ENCODE measurements at places on chromosomes 3 and 15.
A peak's percentile ranks its signal among the peaks of the same experiment; 100 is the strongest.

- DNase-seq: no peak
Observed at GRCh38 chr15:40844696-40845030, 815 bp downstream of the SPINT1 start.

- no peak for DNase-seq
Observed at GRCh38 chr3:189995129-189995528, 125.6 kb downstream of the P3H2 start.

DNA sequence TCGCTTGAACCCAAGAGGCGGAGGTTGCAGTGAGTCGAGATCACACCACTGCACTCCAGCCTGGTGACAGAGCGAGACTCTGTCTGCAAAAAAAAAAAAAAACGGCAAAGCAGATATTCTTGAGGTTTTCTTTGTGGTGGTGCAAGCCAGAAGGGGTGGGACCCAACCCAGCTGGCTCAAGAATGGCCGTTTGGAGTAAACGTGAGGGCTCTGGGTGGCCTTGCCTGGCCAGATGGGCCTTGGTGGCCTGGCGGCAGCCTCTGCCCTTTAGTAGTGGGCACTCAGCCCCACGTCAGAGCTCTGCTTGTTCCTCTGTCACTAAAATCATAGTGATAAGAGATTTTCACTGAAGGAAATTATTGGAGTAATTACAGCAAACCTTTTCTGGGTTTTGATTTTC lies 50.5 kb downstream of the ATP1B3 start:
- no peak for DNase-seq

- DNase-seq: no peak
Observed at GRCh38 chr3:150905339-150905738, at the start of gene MINDY4B. Gene MINDY4B, minus strand, starts transcription at chr3:150905439. Its CDS starts 0 bp downstream, at chr3:150905439.

DNA sequence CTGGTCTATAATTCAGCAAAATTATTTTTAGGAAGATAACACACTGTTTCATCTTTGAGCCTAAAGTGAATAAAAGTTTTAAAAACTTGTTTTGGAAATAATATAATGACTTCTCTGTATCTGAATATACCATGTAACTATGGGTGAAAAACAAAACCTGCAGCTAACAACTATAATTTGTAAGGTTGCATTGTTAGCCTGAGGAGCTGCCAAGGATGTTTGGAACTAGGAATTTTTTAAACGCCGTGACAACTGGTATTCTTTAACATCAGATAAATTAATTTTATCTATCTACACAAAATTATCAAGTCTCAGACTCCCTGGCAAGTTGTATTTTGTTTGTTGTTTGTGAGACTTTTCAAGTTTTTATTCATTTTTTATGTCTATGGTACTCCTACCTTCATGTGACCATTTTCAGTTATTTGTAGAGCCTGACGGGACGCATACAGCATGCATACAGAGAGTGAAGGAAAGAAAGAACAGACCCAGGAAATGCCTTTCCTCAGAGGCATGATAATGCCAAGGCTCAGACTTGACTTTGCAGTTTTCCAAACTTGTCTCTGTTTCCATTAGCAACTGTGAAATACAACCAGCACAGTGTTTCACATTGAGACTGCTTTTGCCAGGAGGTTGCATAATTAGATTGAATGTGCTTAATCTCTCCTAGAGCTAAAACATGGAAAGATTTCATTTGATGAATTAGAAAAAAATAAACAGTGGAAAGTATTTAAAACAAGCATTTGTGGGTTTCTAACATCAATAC lies 60.8 kb upstream of the ARHGEF26 start:
- peak; percentile 27 for DNase-seq

GRCh38 chr3:16419640-16420241 lies 93.8 kb downstream of the RFTN1 start:
- DNase-seq: peak; percentile 26

DNA sequence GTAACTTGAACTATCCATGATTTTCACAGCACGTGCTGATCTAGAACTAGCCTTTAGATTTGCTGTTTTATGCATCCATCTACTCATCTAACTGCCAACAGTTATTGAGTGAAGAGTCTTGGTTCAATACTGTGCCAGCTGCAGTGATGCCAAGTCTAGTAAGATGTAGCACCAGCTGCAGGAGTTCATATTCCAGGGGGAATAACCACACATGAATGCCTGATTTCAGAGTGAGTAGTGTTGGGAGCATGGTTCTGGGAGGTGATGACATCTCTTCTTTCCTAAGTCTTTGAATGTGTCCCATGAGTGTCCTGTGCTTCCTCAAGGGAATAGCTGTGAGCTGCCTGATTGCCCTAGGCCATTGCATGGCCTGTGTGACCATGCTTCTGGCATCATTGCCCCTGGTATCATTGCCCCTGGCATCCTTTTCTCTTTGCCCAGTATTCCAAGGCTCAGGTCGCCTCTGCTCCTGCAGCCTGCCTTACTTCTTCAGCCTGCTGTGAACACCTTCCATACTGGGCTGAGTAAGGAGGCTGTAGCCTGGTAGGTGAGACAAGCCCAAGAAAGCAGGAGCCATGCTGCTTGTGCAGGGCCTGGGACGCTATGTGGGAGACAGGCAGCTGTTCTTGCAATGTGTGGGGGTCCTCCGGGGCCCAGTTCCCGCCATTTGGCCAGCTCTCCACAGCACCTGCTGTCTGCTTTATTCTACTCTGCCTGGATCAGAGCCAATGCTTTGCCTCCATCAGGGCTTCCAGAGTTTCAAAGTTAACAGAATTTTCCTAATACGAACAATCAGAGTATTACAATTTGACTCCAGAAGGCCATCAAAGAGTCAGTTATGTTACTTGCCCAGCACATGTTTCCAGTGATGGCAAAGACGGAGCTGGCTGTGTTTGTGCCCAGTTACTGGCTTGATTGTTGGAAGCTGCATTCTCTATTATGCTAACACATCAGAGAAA lies 73.2 kb downstream of the CLSTN2 start:
- no peak for DNase-seq

GRCh38 chr15:31957581-31957980 lies 72.7 kb upstream of the CHRNA7 start:
- DNase-seq: peak; percentile 75

GRCh38 chr3:46509661-46510187 lies 11.9 kb downstream of the RTP3 start:
- no peak for DNase-seq

GRCh38 chr3:130772129-130772528 lies 25.5 kb upstream of the PIK3R4 start:
- DNase-seq: no peak

GRCh38 chr3:5202222-5202621 lies 14.7 kb downstream of the EDEM1 start:
- no peak for DNase-seq

GRCh38 chr3:72678867-72679266 lies 169.4 kb downstream of the SHQ1 start:
- no peak for DNase-seq

GRCh38 chr3:40637906-40638305 lies 113.1 kb downstream of the ZNF621 start:
- DNase-seq: no peak
